ENCODE measurements at places on chromosomes 2 and 18. TPM values are rescaled to one million over a fixed set of nuclear protein-coding genes. Genes with fewer than 3 reads are reported as not detected.

GRCh38 chr2:69177785-69178636 lies 165.0 kb downstream of the ANTXR1 start:
- H3K36me3 ChIP-seq = no peaks in the 10 kb centered on the region
- peaks cover 13% of the 10 kb centered on the region for H3K27me3 ChIP-seq
- H3K4me3 ChIP-seq = no peak overlapping the region
- peaks cover 4% of the 10 kb centered on the region for H3K4me1 ChIP-seq
- peak; percentile 5 for DNase-seq

DNA sequence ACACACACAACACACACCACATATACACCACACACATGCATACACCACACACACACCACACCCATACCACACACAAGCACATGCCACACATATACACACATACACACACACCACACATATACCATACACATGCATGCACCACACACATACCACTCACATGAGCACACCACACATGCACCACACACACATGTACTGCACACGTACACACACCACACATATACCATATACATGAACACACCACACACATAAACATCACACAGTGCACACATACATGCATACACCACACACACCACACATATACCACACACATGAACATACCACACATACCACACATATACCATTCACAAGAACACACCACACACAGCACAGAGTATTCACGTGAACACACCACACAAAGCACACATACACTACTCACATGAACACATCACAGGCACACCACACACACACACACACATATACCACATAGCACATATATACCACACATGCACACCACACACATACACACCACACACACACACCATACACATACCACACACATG lies 219.9 kb upstream of the RAB6C start:
- no peaks in the 10 kb centered on the region for H3K4me1 ChIP-seq
- H3K27ac ChIP-seq = no peak overlapping the region
- no peak overlapping the region for H3K4me3 ChIP-seq
- no peak for DNase-seq

DNA sequence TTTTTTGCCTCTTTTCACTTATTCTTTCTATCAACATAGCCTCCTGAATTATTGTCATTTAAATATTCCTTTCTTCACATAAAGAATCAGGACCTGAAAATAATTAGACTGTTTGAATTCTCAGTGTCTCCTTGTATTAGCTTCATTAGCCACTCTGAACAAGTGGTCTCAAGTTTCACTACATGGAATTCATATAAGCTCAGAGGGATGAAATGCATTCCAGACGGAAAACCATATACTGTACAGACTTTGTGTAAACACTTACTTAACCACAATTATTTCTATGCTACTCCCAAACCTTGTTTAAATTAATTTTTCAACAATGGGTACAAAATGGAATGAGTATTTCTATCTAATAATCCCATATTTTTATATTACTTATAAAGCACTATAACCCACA lies 53.4 kb downstream of the CHN1 start:
- no peak overlapping the region for H3K27ac ChIP-seq
- H3K4me1 ChIP-seq = no peaks in the 10 kb centered on the region
- H3K36me3 ChIP-seq = no peaks in the 10 kb centered on the region
- H3K4me3 ChIP-seq = no peak overlapping the region

GRCh38 chr2:46383113-46383395 lies 85.8 kb downstream of the EPAS1 start:
- H3K27me3 ChIP-seq = no peaks in the 10 kb centered on the region
- H3K4me3 ChIP-seq = no peak overlapping the region
- no peaks in the 10 kb centered on the region for H3K4me1 ChIP-seq
- no peak overlapping the region for H3K27ac ChIP-seq
- DNase-seq = no peak

DNA sequence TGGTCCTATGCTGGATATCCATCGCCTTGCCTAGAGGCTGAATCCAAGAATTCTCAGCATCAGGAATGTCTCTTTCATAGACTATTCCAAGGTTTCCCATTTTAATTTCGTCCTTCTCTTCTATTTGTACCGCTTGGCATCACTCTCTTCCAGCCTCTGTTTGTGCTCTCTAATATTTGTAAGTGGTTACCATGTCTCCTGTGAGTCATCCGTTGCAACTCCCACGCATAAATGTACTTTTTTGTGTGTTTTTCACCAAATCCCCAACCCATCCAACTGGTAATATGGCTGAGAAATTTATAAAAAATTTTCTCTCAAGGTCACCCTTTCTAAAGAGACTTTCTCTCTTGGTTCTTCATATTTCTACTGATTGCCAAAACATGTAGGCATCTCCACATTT lies 21.8 kb downstream of the COLEC12 start:
- no peak overlapping the region for H3K27ac ChIP-seq
- no peaks in the 10 kb centered on the region for H3K4me1 ChIP-seq
- H3K36me3 ChIP-seq = no peaks in the 10 kb centered on the region
- H3K4me3 ChIP-seq = no peak overlapping the region
- no peak for DNase-seq

- no peak overlapping the region for H3K4me3 ChIP-seq
- no peaks in the 10 kb centered on the region for H3K27me3 ChIP-seq
- H3K4me1 ChIP-seq = no peaks in the 10 kb centered on the region
Observed at GRCh38 chr2:146506851-146507250, 1338.0 kb upstream of the ACVR2A start.

- peaks cover 9% of the 10 kb centered on the region for H3K4me1 ChIP-seq
- H3K4me3 ChIP-seq = no peak within 1 kb of the TSS
- peaks cover 49% of the 10 kb centered on the region for H3K27me3 ChIP-seq
- H3K36me3 ChIP-seq = no peaks in the 10 kb centered on the region
- peak; percentile 38 for DNase-seq
Observed at GRCh38 chr18:21242141-21242779, at the start of gene GREB1L. GREB1L (plus strand) TSS chr18:21242232; CDS start chr18:21383519, 141,287 bp downstream.

- H3K4me1 ChIP-seq = peaks cover 15% of the 10 kb centered on the region
- no peaks in the 10 kb centered on the region for H3K27me3 ChIP-seq
Observed at GRCh38 chr2:223994562-223995162, 37.4 kb downstream of the MRPL44 start.

DNA sequence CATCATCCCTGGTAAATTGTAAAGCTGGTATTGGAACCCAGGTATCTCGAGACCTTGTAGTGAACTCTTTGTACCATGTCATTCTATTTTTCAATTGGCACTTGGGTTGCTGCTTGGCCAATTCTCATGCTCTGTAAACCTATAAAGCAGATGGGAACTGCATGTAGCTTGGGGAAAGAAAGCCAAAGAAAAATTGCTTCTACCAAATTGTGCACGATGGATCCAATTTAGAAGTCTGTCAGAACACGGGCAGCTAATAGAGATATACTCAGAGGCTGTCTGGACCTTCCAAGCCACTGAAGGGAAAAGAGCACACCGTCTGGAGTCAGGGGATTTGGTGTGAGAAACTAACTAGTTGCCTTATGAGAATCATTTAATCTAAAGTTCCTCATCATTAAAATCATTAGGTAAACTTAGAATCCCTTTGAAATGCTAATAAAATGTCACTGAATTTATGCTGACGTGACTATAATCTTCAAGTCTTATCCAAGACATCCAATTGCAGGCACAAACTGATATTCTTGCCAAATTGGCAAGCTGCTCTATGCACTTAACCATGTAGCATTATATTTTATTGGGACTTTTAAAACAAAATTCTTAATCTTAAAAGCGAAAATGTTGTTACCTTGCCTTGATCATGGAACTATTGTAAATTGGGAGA lies 206.8 kb downstream of the DCC start:
- H3K27me3 ChIP-seq = no peaks in the 10 kb centered on the region
- H3K27ac ChIP-seq = no peak overlapping the region
- no peaks in the 10 kb centered on the region for H3K36me3 ChIP-seq
- H3K4me3 ChIP-seq = no peak overlapping the region

DNA sequence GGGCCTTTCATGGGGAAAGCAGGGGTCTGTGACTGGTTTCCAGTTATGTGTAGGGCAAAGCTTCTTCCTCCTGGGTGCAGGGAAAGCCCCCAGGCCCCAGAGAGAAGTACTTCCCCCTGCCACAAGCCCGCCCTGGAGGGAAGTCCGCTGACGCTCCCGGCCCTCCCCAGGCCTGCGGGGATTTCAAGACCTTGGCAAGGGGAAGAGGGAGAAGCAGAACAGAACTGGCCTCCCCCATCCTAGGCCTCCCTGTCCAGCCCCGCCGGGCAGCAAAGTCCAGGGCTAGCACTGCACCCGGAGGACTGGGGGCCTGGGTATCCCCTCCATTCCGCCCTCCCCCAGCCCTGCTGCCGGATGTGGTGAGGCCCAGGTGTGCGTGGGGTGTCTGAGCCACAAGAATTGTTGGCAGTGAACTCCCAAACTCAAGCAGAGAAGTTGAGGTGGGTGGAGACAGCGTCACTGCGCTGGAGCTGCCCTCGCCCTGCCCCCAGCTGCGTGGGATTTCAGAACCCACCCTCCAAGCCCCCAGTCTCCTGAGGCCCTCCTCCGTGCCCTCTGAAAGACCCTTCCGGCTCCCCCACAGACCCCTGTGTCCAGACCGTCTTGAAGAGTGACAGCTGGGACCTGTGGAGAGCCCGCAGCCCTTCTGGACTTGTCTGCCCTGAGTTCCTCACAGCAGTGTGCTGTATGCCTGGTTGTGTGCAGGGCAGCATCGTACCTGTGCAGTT lies 1.1 kb upstream of the DUSP2 start:
- peak overlapping the region; percentile 98 for H3K27ac ChIP-seq
- H3K4me3 ChIP-seq = peak overlapping the region; percentile 98
- H3K27me3 ChIP-seq = no peaks in the 10 kb centered on the region
- H3K4me1 ChIP-seq = peaks cover 56% of the 10 kb centered on the region
- DNase-seq = peak; percentile 97
- H3K36me3 ChIP-seq = peaks cover 32% of the 10 kb centered on the region

DNA sequence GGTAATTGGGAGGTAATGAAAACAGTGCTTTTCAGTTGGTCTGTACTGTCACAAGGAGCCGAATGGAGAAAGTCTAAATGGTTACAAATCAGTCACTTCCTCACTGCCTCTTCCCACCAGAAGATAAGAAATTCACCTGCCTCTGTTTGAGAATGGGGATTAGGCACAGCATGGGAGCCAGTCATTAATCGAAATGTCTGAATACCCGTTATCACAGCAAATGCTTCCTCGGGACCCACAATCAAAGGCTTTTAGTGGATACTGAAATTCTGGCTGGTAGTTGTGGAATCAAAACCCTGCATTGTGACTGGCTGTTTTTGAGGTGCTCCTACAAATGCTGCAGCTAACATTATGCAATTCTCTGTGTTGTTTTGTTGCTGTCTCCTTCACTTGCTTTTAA lies 461.0 kb upstream of the MEX3C start:
- no peaks in the 10 kb centered on the region for H3K4me1 ChIP-seq
- H3K27ac ChIP-seq = no peak overlapping the region
- peaks cover 8% of the 10 kb centered on the region for H3K27me3 ChIP-seq
- DNase-seq = no peak
- H3K4me3 ChIP-seq = no peak overlapping the region
- no peaks in the 10 kb centered on the region for H3K36me3 ChIP-seq

Gene TDRD15
- not detected for total RNA-seq

DNA sequence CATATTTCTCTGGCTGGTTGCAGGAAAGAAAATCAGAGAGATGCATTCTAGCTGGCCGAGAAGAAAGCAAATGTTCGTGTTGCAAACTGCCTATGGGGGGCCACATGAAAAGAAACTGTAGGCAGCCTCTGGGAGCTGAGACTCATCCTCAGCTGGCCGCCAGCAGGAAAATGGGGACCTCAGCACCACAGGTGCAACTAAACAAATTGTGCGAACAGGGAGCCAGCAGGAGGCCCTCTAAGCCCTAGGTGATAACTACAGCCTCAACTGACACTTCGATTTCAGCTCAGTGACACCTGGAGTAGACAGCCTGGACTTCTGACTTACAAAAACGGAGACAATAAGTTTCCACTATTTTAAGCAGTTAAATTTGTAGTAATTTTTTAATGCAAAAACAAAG lies 107.3 kb downstream of the DTNB start:
- peaks cover 23% of the 10 kb centered on the region for H3K4me1 ChIP-seq
- H3K36me3 ChIP-seq = peaks cover under 1% of the 10 kb centered on the region
- no peak overlapping the region for H3K27ac ChIP-seq
- no peak overlapping the region for H3K4me3 ChIP-seq
- DNase-seq = no peak
- no peaks in the 10 kb centered on the region for H3K27me3 ChIP-seq

- H3K36me3 ChIP-seq = no peaks in the 10 kb centered on the region
- no peaks in the 10 kb centered on the region for H3K27me3 ChIP-seq
- DNase-seq = no peak
- no peak overlapping the region for H3K4me3 ChIP-seq
- no peak overlapping the region for H3K27ac ChIP-seq
- H3K4me1 ChIP-seq = no peaks in the 10 kb centered on the region
Observed at GRCh38 chr2:99648178-99648844, 158.5 kb upstream of the REV1 start.

GRCh38 chr2:216246766-216247165 lies 125.5 kb downstream of the MARCHF4 start:
- no peaks in the 10 kb centered on the region for H3K27me3 ChIP-seq
- H3K4me1 ChIP-seq = peaks cover 3% of the 10 kb centered on the region
- no peak for DNase-seq
- H3K4me3 ChIP-seq = no peak overlapping the region
- no peak overlapping the region for H3K27ac ChIP-seq

GRCh38 chr2:24924732-24925131 lies 4.7 kb upstream of the ADCY3 start:
- H3K36me3 ChIP-seq = no peaks in the 10 kb centered on the region
- H3K4me3 ChIP-seq = no peak overlapping the region
- DNase-seq = no peak
- H3K4me1 ChIP-seq = peaks cover 5% of the 10 kb centered on the region
- no peaks in the 10 kb centered on the region for H3K27me3 ChIP-seq

Gene PTPN2
- total RNA-seq = 50.8 TPM

Gene TMEM200C
- total RNA-seq = not detected

Gene LCT
- 0.11 TPM for total RNA-seq

GRCh38 chr2:233793465-233794127 lies 15.5 kb downstream of the MROH2A start:
- no peak for DNase-seq
- no peaks in the 10 kb centered on the region for H3K4me1 ChIP-seq
- H3K27ac ChIP-seq = no peak overlapping the region
- no peaks in the 10 kb centered on the region for H3K27me3 ChIP-seq
- no peaks in the 10 kb centered on the region for H3K36me3 ChIP-seq
